ENCODE measurements at places on chromosomes 1 and 21.

DNA sequence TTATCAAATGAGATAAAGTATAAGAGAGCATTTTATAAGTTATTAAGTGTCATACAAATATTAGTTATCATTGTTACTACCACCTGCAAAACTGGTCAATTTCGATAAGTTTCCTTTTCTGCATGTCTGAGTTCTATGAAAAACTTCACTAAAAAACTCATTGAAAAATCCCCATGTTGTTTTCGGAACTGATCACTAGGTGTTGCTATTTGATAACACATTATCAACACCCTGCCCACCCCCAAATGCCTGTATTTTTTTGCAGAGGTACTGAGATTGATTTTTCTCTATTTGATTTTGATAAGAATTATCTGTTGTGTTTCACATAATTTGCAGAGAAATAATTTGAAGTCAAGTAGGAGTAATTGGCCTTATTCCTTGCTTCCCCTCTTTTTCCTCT lies 22.1 kb upstream of the DISP1 start:
- DNase-seq = no peak

DNA sequence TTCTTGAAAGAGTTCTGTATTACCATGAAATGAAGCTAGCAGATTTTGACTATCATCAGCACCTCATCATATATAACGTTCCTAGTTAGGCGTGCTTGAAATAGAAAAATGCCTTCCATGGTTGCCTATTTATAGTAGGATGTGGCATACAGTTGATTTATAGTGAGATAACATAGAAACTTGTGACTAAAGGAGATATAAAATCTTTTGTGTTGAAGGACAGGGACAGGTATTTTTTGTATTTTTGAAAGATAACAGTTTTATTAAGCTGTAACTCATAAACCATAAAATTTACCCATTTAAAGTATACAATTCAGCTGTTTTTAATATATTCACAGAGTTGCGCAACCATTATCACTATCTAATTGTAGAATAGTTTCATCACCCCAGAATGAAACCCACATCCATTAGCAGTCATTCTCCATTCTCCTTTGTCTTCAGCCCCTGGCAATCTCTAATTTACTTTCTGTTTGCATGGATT lies 19.3 kb downstream of the SPEN start:
- no peak for DNase-seq

DNA sequence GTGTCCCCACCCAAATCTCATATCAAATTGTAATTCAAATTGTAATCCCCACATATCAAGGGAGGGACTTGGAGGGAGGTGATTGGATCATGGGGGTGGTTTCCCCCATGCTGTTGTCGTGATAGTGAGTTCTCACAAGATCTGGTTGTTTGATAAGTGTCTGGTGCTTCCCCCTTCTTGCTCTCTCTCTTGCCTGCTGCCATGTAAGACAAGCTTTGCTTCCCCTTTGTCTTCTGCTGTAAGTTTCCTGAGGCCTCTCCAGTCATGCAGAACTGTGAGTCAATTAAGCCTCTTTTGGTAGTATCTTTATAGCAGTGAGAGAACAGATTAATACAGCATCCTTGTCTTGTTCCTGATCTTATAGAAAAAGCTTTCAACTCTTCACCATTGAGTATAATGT lies 6.5 kb upstream of the LRRC39 start:
- DNase-seq = no peak

DNA sequence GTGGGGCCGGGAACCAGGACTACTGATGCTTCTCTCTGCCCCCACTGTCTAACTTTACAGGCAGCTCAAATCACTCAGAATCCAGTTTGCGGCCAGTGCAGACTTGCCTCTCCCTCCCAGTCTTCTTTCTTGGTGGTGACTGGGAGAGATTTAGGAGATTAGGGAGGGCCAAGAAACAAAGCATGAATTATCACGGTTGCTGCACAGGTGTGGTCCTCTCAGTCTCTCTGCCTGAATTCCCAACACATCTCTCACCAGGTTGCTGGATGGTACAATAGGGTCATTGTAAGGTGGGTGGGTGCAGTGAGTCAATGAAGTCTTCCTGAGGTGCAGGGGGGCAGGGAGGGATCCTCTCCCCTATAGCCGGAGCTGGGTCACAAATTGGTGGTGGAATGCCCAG lies 12.6 kb downstream of the S100A11 start:
- DNase-seq = no peak

DNA sequence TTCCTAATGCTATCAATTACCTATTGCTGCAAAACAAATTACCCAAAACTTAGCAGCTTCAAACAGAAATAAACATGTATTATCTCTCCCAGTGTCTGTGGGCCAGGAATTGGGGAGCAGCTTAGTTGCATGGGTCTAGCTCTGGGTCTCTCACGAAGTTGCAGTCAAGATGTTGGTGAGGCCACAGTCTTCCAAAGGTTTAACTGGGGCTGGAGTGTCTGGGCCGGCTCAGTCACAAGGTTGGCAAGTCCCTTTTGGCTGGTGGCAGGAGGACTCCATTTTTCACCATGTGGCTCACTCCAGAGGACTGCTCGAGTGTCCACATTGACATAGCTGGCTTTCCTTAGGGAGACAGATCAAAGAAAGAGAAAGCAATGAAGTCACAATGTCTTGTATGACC lies 5.0 kb upstream of the LRP8 start:
- DNase-seq = no peak

DNA sequence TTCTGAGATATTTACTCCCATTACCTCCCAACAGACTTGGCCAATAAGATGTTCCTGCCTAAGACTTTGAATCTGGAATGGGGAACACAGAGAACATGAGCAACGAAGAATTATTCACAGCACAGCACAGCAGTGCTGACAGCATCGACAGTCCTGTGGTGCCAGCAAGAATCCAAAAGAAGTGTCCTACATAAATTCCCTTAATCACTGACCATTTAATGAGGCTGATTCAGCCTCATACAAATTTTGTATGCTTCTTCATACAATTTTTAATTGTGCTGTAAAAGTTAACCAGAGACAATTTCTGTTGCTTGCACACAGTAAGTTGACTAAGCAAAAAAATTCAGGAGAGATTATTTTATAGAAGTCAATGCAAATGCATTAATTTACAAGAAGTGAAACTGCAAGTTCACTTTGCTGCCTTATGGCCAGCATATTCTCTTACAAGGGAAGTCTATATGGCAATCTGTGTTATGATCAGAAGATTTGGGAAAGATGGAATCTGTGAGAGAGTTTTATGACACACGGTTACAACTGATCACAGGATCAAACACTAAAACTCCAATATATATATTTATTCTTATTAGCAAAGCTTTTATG lies 855.9 kb downstream of the LTN1 start:
- no peak for DNase-seq

DNA sequence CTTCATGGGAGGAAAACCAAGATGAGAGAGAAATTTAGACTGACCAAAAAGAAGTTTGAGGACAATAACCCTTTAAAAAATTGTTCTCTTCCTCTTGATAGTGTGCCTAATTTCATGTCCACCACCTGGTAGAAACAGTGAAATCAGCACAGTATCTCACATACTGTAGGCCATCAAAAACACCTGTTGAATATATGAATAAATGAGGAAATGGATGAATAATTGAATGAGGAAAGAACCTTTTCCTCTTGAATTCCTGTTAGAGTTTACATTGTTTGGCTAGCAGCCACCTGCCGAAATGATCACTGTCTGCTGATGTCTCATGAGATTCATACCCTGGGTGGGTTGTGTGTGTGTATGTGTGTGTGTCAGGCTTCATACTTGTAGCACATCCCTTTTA lies 198.7 kb upstream of the PBX1 start:
- no peak for DNase-seq

DNA sequence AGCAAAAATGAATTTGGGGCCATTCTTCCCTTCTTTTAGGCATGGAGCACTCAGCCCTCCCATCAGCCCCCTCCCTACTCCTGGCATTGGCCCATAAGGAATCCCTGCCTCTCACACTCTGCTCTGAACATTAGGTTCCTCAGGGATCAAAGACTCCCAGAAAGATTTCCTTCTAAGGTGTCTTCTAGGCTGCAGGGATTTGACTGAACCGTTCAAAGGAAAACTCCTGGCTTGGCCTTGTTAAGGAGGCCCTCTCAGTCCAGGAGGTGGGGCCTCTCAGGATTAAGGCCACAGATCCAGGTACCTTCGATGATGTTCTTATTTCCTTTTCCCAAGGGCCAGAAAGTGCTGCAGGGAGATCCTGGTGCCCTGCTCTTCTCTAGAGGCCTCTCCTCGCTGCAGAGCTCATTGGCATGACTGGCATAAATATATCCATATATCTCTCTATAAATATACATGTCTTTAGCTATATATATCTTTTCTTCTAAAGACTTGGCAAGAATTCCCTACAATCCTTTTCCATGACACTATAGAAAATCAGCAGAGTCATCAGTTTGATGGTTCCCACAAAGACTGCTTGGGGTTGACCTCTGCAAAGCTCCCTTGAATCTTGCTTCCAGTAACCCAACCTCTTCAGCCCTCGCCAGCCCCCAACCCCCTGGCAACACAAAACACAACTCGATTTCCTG lies 59.1 kb downstream of the PLXNA2 start:
- DNase-seq = no peak

DNA sequence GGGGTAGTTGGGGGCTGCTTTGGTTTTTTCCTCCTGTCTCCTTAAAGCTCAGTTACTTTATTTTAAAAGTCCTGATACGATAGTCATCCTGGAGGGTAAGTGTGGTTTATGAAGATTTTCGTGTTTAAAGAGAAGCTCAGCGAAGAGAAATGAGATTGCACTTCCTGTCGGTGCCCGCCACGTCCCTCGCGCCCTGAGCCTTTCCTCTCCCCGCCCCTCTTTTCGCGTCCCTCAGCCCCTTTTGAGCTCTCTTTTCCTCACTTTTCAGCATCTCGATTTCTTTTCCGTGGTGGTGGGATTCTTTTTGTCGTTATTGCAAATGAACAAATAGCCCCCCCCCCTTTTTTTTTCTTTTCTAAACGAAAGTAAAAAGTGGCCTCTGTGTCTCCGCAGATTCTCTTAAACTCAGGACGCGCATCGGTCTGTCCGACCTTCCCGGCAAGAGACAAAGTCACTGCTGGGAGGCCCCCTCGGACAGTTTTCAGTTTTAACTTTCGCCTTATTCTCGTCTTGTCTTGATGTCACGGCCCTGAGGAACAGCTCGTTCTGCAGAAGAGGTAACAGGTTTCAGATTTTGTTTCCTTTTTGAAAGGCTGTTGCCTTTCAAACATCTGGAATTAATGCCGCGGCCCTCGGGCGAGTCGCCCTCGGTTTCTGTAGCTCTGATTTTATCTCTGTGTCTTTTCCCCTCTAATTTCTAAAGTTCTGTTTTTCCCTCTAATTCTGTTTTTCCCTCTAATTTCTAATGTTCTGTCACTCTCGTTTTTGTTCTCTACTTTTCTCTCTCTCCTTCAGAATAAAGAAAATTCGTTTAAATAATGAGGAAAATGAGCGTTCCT lies 1.0 kb upstream of the DMRTA2 start:
- no peak for DNase-seq

DNA sequence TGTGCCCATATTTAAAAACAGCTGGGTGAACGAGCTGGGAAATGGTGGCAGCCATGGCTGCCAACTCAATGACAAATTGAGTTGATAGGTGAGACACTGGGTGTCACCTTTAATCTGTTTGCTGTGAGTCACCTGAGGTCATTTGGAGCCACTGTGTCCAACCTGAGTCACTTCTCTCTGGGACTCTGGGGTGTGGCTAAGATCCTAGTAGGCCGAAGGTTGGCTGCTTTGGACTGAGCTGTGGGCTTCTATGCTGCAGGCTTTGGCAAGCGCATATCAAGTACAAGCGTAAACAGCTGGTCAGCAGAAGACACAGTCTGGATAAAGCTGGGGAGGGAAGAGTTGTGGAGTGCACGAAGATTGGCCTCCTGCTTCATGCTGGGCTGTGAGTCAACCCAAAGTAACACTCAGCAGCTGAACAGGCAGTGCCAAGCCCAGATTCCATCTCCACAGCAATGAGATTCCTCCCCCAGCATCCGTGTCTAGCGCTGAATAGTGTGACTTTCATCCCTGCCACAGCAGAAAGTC lies 24.0 kb downstream of the TEX35 start:
- DNase-seq = no peak

- DNase-seq = no peak
Observed at GRCh38 chr1:220918285-220918951, 39.2 kb downstream of the HLX start.

DNA sequence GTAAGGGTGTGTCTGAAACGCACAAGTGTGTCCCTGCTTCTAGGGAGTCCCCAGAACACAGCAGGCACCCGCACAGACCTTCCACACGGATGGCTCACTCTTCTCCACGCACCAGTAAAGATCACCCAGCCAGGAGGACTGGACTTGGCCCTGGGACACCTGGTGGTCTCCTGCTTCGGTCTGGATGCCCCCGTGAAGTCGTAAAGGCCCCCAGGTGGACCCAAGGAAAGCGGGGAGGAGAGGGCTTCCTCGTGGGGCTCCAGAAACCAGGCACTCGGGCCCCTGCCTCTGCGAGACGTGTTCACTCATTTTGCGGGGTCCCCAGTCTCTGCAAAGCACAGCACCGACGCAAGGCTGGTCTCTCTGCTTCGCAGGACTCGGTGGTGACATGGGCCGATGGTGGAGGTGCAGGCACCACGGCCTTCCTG lies 20.2 kb upstream of the COL6A2 start:
- DNase-seq = no peak

DNA sequence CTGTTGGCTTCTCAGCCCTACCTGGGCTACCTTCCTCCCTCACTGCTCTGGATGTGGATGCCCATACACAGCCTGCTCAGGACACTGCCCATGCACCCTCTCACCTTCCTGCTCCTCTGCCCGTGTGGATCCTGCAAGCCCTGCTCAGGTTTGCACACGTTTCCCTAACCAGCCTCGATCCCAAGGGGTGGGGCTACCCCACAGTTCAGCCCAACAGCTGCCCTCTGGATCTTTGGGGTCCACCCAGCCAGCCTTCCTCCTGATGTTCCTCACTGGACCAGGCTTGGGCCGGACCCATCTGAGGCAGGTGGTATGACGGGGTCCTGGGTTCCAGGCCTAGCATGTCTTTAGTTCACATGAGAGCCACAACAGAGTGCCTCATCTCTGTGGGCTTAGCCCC lies 4.7 kb downstream of the TMEM54 start:
- DNase-seq = no peak

DNA sequence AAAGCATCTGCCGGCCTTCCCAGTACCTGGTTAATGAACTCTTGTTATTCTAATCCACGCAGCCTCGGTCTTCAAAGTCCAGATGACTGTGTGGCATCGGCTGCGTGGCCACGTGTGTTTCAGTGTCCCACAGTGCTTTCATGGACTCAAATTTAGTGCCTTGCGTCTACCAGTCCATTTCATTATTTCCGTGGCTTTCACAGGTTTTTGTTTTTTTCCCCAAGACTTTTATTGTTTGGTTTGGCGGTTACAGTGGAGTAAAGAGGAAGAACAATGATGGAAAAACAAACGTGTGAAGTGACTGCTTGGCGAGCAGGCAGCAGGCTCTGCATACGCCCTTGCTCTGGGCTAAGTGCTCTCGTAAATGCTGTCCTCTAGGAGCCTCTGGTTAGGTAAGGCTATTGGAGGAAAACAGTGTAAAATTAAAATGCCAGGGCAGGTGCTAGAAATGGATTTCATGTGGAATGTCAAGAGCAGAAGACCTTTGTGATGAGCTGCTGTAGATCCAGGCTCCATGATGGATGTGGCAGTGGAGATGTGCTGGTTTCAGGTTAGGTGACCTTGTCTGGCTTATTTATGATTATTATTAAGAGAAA lies 536.3 kb downstream of the KIF26B start:
- no peak for DNase-seq
